ENCODE measurements at places on chromosomes 1 and 21.

DNA sequence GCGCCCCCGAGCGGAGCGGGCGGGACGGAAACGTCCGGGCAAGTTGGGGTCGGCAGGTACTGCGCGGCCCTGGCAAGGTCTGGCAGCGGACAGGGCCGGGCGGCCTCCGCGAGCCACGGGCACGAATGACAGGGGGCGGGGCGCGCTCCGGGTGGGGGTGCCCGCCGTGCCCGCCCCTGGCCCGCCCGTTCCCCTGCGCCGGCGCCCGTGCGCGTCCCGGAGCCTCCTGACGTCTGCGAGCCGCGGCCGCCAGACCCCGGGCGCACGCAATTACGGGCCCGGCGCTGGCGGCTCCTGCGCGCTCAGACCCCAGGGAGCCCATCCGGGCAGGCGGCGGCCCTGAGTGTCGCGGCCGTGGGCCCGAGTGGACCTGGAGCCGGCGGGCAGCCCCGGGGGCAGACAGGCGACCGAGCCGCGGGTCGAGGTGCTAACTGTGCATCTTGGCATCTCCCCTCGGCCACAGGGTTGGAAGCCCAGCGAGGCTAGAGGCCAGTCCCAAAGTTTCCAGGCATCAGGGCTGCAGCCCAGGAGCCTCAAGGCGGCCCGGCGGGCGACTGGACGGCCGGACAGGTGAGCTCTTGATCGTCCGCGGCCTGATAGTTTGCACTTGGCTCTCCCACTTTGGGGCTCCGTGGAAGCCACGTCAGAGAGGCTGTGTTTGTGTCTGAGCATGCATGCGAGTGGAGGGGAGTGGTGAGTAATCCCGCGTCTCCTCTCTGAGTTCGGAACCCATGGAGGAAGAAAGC lies 918 bp downstream of the MIB2 start:
- DNase-seq, result no peak

GRCh38 chr1:58395355-58395754 lies 151.2 kb downstream of the OMA1 start:
- DNase-seq, result no peak

DNA sequence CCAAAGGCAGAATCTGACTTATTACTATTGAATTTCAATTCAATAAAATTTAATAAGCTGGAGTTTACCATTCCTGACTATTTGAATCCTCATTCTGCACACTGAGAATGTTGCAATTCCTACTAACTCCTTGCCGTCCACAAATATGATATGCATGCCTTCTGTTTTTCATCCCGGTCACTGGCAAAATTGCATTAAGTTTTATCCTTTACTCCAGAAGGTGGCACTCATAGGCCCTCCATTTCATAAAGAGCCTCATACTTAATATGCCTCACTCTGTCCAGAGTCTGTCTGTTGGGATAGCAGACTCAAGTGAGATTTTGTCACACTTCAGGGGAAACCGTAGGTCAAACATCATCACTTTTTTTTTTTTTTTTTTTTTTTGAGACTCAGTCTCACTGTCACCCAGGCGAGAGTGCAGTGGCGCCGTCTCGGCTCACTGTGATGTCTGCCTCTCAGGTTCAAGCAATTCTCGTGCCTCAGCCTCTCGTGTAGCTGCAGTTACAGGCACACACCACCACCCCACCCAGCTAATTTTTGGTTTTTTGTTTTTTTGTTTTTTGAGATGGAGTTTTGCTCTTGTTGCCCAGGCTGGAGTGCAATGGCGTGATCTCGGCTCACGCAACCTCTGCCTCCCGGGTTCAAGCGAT lies 27.3 kb downstream of the F11R start:
- DNase-seq, result no peak

DNA sequence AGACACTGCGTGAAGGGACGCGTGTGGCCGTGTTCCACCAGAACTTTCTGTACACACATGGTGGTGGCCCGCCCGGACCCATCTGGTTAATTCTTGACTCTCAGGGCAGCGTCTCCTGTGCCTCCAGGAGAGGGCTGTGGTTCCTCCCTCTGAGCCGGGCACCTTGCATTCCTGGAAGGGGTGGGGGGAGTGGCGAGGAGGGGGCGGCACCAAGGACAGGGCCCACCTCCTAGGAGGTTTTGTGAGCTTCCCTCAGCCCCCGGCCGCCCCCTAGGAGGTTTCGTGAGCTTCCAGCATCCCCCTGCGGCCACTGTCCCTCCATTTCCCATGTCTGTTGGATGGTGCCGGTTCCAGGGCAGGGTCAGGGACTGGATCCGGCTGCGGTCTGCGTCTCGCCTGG lies 28.9 kb downstream of the FAAP20 start:
- DNase-seq, result no peak

GRCh38 chr1:177236962-177237361 lies 66.2 kb downstream of the BRINP2 start:
- DNase-seq, result no peak

DNA sequence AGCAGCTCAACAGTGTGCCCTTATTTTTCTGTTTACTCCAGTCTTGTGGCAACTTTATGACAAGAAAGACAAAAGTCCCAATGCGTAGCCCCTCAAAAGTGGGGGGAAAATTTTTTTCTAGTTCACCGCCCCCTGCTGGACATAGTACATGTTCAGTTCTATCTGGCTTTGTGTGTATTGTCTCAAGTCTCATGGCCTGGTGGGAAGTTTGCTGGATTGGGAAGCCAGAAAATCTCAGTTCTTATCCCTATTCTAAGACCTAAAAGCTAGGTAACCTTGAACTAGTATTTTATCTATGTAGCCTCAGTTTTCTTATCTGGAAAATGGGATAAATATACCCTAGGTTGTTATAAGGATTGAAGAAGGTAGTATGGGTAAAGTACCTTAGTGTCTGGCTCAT lies 55.8 kb upstream of the LDLRAP1 start:
- no peak for DNase-seq

DNA sequence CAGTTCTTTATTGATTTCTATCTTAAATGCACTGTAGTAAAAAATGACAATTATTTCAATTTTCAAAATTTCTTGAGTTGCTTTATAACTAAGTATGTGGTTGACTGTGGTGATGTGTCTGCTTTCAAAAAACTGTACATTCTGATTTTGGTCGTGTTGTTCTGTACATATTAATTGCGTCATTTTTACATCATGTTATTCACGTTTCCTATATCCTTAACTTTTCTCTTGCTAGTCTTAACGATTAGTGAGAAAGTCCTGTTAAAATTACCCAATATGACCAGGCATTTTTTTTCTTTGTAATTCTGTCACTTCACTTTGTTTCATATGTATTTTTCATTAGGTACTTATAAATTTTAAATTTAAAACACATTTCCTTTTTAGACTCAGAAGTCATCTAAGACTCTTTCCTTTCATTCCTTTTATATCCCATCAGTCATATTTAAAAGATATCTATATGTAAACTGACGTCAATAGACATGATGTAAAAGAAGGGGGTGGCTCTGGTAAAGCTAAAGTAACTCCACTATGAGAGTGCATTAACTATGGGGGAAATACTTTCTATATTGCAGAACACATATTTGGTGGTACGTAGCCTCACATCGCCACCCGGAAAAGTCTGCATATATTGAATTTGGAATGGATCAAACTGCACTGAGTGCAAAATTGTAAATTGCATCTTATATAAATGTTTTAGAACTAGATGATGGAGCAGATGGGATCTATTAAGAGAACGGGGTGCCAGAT lies 1.1 kb upstream of the COA6 start:
- no peak for DNase-seq

- DNase-seq, result no peak
Measured at GRCh38 chr21:44984792-44985440, 45.1 kb downstream of the SLX9 start.

DNA sequence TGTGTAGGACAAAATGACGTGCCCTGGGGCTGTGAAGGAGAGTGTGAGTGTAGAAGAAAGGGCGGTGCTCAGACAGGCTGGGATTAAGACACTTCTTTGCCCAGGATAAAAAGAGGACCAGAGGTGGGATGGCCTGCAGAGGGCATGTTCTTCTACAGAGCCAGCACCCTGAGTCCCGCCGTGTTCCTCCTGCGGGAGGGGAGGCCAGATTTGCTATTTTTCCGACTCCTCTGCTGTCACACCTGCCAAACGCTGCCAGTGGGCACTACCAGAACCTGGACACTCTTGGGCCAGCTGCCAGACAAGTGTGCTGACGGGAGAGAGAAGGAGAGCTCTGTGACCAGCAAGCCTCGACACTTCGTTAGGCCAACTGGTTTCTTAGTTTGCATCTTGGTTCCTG lies 206.4 kb downstream of the PLD5 start:
- no peak for DNase-seq

DNA sequence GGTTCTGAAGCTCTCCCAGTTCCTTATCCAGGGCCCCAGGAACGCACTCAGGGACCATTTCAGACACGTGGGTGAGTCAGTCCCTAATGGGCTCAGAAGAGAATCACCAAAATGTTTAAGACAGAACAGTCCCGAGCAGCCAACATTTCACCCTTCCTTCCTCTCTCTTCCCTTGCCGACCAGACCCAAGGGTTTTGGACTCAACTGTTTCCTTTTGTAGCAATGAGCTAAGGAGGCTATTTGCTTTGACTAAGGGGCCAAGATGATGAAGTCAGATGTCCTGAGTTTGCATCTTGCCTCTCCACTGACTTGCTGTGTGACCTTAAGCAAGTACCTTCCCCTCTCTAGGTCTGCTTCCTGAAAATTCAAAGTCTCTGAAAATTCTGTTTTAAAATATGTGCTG lies 472.3 kb upstream of the VAMP3 start:
- no peak for DNase-seq

GRCh38 chr1:31460027-31460426 lies 47.0 kb downstream of the SERINC2 start:
- DNase-seq, result no peak

DNA sequence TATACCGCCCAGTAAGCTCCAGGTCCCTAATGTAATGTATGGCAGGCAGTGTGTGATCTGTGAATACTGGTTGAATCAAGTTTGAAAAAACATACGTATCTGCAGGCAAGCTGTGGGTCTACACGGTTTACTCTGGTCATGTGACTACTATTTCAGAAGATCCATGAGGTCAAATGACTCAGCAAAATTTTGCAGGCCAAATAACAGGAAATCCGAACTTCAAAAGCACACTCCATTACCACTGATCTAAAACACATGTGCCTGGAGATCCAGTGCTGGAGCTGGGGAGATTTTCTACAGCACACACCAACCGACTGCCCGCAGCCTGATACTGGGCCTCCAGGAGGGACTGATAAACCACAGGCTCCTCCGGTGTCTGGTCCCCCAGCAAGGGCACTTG lies 64.5 kb upstream of the SLC44A3 start:
- no peak for DNase-seq

GRCh38 chr21:38314558-38314957 lies 57.8 kb downstream of the KCNJ15 start:
- DNase-seq, result no peak

DNA sequence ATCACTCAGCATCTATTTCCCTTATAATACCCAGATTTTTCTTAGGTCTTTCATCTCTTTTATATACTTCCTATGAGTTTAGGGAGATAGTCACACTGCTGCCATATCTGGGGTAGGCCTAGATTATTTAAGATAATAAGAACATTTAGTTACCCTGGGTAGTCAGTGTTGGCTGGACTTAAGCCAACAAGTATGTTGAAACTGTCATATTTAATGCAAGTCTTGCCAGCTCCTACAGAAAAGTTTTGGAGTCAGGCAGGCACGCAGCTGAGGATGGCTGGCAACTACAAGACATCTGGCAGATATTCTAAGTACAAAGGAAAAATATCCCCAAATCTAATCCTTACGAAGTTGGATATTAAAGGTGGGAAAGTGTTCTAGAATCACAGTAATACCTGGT lies 19.2 kb upstream of the DEPDC1 start:
- no peak for DNase-seq

DNA sequence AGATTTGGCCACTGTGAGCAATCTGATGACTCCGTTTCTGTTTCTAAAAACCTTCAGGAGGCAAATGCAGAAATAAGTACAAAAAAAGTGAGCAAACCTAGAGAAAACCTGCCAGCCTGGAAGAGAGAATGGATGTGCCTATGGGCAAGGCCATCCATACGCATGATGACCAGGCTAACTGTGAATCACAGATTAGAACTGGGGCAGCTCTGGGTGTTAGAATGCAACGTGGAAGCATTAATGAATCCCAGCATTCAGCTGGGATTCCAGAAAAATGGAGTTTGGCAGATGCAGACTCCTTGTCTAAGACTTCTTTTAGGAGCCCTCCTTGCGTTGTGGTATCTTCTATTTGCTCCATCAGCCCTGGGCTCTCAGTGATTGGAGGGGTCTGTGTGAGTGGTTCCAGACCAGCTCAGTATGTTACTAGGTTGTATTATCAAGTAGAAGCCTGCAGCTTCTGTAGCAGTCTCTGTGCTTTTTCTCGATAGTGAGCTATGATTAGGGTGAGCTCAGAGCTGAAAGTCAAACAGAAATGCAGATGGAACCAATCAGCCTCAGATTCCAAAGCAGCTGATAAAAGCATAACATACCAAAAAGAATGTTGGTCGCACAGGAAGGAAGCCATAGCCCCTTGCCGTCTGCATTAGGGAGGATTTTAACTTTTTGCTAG lies 154.0 kb downstream of the PSMG1 start:
- DNase-seq, result no peak

DNA sequence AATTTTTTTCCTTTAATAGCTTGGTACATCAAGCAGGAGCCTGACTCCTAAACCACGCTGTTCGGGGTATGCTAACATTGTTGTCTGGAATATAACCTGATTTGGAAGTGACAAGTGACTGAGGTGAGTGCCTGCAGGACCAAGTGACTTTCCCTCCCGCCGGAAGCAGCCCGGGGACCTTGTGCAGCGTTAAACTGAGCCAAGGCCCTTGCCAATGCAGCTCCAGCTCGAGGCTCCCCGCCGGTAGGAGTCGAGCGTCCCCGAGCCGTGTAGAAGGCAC lies 716 bp upstream of the MTARC1 start:
- DNase-seq, result no peak

- no peak for DNase-seq
Measured at GRCh38 chr1:232204269-232204668, 425.7 kb downstream of the SIPA1L2 start.

GRCh38 chr1:205729945-205730610 lies 19.9 kb downstream of the NUCKS1 start:
- DNase-seq, result no peak

GRCh38 chr1:46102769-46103476 lies 29.5 kb downstream of the PIK3R3 start:
- no peak for DNase-seq

- DNase-seq, result no peak
Measured at GRCh38 chr1:202643397-202644218, 66.6 kb downstream of the SYT2 start.

- DNase-seq, result no peak
Measured at GRCh38 chr1:30008998-30009657, 714.3 kb downstream of the MATN1 start.

- no peak for DNase-seq
Measured at GRCh38 chr1:26274801-26275425, 5.0 kb upstream of the SH3BGRL3 start.

GRCh38 chr1:191508239-191508638 lies 650.0 kb upstream of the RGS18 start:
- no peak for DNase-seq

DNA sequence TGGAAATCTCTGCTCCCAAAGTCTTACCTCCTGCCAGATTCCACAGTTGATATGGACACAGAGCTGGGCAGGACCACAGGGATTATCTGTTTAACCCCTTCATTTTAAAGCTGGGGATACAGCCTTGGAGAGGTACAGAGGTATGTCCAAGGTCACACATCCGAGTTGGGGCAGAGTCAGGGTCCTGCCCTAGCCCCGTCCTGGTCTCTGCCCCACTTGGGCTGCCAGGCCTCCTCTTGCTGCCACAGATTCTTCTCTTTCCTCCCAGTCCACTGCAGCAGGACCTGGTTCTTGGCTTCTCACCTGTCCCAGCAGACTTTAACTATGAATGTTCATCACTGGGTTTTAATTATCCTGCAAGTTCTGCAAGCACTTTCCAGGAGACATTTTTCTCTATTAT lies 258.3 kb downstream of the MATN1 start:
- DNase-seq, result no peak
